ENCODE measurements at places on chromosomes 2 and 18.

DNA sequence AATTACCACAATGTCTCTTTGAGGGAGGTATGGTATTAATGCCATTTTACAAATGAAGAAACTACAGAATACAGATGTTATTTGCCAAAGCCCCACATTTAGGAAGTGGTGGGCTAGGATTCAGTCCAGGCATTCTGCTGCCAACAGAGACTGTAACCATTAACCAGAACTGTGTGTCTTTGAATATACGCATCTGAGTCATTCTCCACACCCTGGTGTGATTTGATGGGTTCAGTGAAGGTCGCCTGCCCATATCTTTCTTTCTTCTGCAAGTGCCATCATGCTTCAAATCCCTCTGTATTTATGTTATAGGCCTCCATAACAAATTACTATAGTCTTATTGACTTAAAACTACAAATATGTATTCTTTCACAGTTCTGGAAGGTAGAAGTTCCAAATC, 479.0 kb upstream of the DCC start:
- no peak for DNase-seq

GRCh38 chr2:155830351-155830750, 502.2 kb downstream of the NR4A2 start:
- DNase-seq: no peak

- no peak for DNase-seq
Measured at GRCh38 chr18:25299426-25300300, 52.3 kb downstream of the ZNF521 start.

DNA sequence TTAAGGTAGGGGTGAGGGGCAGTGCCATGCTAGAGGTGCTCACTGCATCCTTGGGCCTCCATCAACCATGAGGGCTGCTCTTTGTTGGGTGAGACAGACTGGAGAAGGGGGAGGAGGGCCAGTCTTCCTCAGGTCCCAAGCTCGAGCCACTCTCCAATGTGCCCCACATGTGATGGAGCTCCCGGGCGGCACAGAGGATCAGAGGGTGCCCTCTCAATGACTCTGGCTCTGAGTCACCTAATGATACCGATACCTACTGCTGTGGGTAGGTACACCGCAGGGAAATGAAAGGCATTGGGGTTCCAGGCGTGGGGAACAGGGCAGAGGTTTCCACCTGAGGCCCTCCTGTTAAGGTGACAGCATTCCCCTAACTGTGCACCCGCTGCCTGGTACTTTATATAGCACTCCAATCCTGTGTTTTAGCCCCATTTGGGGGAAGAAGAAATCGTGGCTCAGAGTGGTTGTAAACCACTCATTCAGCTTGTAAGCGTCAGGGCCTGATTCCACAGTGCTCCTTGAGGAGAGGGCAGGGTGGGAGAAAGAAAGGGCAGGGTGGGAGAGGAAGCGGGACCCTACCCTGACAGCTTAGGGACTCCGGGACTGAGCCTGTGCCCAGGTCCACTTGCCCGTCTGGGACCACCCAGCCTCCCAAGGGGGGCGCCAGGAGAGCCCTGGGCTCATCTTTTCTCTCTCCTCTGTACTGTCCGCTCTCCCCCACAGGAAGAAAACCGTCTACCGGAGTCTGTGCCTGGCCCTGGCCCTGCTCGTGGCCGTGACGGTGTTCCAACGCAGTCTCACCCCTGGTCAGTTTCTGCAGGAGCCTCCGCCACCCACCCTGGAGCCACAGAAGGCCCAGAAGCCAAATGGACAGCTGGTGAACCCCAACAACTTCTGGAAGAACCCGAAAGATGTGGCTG, 1.8 kb downstream of the B3GNT7 start:
- no peak for DNase-seq

DNA sequence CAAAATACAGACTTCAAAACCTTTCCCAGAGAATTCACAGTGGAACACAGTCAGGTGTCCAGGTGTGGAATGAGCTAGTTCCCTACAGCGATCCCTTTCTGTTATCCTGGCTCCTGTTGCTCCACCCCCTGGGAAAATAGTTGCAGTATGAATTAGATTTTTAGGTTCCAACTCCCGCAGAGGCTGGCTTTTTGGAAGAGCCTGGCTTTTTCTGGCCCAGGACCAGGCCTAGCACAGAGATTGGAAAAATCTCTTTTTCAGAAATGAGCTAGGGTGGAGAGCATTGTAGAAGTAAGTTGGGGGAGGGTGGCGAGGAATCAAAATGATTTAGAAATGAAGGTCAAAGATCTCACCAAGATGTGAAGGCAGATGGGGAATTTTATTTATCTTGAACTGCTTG, 27.1 kb downstream of the COL5A2 start:
- no peak for DNase-seq

DNA sequence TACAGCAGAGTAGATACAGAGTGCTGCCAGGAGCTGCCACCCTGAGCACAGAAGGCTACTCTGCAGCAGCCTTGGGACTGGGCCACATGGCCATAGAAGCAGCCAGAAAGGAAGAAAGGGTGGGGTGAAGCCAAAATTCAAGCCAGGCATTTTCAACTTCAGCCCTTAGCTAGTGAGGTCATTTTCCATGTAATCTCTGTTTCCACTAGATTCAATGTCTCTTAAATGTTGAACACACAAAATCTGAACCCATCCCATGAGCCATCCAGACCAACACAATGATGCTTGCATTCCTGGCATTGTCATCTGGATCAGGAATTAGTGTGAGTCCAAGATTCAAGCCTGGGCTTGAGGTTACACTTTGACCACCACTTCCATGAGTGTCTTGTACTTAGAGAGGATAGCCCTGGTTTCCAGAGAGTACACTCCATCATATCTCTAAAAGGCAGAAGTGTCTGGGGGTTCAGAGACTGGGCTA, 243.6 kb downstream of the OSR1 start:
- no peak for DNase-seq

DNA sequence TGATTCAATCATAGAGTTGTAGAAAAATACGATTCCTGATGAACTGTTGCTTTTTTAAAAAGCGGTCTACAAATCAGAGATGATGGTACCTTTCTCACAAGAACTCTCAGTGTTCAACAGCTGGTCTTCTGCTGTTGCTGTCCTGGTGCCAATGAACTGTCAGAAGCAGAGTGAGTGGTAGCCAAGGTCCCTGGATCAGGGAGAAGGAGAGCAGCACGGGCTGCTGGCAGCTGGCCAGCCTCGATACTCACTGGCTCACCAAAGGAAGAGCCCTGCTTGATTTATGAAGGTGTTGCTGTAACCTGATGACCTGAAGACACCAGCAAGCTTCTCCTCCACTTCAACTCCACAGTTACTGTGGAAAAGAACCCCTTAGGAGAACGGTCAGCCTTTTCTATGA, 300.8 kb upstream of the SOX11 start:
- DNase-seq: no peak

DNA sequence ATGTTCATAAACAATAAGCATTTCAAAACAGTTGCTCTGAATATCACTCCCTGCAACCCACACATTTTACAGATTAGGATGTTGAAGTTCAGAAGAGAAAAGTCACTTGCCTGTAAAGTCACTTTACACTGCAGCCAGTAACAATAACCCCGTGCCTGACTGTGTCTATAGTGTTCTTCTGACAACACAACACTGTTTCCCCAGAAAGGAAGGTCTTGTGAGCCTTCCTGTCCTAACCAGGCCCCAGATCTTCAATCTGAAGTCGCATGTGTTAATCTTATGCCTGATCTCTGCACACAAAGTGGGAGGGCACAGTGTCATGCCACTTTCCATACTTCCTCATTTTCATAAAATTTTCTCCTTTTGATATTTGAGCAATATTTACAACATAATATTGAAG, 120.2 kb downstream of the FEZ2 start:
- no peak for DNase-seq

DNA sequence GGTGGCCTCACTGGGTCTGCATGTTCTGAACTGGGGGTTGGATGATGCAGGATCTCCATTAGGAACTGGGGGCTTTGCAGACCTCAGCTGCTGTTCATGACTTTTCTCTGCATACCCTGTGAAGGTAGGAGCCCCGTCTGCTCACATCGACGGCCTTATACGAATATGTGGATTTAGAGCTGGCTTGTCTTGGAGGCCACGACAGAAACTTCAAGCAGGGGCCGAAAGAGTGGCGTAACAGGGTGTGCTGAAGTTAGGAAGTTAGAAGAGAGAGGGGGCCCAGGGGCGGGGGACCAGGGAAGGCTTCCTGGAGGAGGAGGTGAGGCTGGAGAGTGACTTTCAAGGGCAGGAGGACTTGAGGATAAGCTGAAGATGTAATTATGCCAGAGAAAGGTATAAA, 144.9 kb downstream of the TSN start:
- no peak for DNase-seq

DNA sequence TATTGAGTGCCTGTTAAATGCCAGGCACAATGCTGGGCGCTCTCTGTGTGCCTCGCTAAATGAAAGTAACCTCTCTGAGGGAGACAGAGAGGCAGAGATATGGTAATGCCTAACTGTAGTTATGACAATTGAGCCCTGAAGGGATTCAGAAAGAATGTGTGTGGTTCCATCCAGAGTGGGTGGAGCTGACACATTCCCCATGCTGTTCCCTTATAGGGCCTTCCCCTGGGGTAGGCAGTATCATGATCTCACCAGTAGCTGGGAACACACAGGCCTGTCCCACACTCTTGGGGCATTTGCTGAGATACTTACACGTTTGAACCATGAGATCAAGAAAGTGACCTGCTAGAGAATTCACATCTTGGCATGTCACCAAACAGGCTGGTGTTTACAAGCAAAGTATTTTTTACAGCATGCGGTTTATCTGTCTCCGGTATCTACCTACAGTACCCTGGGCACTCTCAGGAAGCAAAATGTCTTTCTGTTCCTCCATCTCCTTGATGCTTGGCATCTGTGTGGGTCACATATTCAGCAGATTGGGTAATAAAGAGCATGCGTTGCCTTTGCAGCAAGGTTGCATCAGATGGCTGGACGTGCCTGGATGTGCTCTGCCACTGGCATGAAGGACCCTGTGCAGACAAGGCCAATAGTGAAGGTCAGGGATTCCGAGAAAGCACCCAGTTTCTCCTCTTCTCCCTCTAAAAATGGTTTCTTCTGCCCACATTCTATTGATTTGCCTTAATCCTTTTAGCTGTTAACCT, 9.4 kb downstream of the CTIF start:
- no peak for DNase-seq

- DNase-seq: no peak
Measured at GRCh38 chr2:42921721-42922120, 129.3 kb upstream of the HAAO start.

DNA sequence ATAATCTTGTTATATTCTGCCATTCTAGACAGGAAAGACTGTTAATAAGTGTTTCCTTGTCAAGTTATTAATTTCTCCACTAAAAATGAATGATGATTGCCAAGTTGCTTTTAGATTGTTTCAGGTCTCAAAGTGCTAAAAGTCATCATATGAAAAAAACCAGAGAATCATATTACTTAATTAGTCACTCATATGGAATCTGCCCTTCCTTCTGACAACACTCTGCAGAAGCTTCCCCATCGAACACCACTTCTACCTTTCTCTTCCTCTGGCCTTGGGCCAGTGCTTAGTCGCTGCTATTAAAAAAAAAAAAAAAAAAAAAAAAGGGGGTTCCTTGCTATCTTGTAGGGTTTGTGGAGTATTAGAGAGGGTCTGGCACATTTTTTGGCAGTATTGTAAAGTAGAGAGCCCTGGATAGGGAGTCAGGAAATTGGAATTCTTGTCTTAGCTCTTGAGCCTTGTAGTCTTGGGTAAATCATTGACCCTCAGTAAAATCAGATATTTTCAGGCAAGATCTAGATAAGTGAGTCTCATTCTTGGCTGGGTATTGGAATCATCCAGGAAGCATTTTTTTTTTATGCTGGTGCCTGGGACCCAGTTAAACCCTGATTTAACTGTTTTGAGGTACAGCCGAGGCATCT, 141.7 kb upstream of the CCDC68 start:
- no peak for DNase-seq

DNA sequence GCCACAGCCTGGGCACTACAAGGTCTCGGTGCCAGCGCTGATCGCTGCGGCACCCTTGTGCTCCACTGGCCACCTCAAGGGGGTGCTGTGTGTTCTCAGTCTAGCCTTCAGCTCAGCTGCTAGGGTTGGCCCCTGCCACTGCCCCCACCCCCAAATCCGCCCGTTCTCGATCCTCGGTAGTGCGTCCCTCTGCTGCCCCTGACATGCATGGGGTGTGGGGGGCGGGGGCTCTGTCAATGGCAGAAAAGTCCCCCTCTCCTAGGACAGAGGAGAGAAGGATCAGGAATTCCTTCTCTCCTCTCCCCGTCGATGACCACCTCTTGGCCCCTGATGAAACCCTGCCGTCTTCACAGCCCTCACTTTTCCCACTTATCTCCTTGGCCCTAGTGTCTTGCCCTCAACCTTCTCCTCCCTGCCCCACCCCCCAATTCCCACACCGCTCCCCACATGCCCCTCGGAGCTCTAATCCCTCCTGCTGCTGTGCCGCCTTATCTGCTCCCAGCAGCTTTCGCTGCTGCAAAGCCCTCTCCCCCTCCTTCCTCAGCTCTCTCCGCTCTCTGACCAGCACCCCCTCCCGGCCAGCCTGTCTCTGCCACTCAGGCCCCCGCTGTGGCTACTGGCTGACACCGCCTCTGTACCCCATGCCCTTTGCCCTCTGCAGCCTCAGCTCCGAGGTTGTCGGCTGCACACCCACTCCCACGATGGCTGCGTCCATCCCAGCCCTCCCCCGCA, 4.3 kb upstream of the ASIC4 start:
- no peak for DNase-seq

GRCh38 chr18:76491776-76492668, 3.0 kb downstream of the ZNF516 start:
- no peak for DNase-seq

GRCh38 chr2:5227062-5227699, 465.0 kb upstream of the SOX11 start:
- DNase-seq: no peak

DNA sequence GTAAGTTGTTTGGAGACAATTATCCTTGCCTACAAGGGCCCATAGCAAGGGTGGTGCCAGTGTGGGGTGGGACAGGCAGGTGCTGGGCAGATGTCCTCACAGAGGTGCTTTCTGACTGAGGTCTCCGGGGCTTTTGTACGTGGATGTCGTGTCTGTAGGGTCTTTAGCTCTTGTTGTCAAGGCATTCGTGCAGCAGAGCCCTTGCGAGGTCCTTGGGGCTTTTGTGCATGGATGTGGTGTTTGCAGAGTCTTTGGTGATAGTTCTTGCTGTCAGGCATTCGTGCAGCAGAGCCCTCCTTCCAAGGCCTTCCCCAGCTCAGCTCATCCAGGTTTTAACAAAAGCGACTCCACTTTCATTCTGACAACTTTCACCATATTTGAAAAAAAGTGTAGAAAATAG, 116.0 kb upstream of the TMEM18 start:
- DNase-seq: no peak

DNA sequence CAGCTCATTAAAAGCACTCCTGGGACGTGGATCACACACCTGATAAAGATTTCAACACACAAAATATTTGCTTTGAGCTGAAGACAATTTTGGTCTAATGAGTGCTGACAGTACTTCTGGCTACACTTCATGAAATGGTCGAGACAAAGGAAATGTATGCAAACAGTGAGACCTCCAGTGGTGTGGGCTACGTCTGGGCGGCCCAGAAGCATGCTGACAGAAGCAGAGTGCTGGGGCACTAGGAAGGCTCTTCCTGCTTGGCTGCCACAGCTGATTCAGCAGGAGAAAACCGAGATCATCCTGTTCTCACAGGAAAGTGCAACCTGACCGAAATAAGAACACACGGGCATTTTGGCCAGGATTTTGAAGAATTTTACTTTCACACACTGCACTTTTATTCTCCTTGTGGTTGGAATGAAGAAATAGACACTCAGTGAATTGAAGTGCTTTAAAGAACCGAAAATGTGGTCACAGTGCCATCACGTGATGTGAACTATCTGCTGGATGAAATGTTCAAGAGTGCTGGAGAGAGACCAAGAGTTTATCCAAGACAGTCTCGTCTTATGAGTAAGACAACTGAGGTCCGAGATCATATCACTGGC, 149.5 kb downstream of the CCBE1 start:
- DNase-seq: no peak
